ENCODE measurements at places on chromosomes 5 and 9.

DNA sequence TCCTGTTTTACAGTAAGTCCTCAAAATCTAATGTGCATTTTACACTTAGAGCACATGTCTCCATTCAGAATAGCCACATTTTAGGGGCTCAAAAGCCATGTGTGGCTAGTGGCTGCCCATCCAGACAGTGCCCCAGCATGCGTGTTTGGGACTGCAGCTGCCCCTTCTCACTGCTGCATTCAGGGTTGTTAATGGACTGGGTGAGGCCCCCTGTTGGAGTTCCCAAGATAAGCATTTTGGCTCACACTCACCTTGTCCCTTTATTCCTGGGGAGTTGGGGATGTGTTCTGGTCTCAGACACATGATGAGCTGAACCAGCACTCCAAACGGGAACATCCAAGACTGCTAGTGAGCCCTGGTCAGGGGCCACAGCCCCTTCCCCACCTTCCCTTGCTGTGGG lies 22.2 kb upstream of the ZNF366 start:
- no peak for DNase-seq

DNA sequence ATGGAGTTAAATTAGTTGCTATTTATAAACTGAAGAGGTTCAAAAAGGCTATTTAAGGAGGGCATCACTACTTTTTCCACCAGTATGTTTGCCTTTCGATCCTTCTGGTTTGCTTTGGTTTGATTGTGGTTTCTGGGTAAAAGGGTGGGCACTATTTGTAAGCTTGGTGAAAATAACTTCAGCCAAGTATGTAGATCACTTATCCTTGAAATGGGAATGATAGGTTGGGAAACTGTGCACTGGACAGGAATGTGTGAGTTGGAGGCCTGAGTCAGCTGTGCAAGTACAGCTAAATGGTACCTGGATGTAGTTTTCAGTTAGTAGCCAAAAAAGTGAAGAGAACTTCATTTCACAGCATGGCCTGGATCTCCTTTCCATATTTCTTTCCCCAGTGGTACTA lies 466.2 kb downstream of the ENC1 start:
- DNase-seq: no peak

DNA sequence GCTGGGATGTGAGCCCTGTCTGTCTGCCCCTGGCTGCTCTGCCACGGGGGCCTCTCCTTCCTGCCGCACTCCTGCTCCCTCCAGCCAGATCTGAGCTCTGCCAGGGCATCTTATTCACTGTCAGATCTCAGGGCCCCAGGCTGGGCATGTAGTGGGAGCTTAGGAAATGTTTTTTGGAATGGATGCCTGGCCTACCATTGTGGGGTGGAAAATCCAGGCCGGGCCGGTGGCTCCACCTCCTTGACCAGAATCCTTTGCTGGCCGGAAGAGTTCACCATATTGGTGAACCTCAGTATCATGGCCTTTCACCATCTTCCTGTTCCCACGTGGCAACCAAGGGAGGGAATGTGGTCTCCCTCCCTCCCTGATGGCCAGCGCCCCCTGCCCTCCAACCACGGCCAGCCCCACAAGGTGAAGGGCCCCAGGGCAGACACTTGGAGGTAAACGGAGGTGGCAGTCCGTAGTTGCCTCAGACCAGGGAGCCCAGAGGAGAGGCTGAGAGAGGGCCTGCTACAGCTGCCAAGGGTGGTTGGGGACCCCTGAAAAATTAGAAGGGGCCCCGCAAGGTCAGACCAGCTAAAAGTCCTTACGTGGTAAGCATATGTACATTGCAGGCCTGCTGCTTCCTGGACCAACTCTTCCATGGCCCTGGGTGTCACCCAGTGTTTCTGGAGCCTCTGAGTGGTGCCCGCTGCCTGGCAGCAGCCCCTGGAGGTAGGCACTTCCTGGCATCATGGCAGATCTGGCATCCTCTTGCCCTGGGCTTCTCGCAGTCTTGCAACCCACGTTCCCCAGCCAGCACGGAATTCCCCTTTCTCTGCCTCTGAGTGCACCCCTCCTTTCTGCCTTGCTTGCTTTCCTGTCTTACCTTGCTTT lies 153.3 kb downstream of the RGS3 start:
- no peak for DNase-seq

DNA sequence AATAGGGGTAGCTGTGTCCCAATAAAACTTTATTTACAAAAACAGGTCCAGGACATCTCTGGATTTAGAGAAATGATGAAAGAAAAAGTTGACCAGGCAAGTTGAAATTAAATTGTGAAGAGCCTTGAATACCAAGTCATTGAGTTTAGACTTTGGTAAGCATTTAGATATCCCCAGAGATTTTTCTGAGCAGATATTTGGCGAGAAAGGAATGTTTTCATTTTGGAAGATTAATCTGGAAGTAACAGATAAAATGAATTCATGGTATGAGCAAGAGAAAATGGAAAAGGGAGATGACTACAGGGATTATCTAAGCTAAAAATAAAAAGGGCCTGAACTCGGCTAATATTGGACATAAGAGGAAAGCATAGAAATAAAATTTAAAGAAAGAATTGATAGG lies 157.6 kb downstream of the ACTL7B start:
- no peak for DNase-seq

DNA sequence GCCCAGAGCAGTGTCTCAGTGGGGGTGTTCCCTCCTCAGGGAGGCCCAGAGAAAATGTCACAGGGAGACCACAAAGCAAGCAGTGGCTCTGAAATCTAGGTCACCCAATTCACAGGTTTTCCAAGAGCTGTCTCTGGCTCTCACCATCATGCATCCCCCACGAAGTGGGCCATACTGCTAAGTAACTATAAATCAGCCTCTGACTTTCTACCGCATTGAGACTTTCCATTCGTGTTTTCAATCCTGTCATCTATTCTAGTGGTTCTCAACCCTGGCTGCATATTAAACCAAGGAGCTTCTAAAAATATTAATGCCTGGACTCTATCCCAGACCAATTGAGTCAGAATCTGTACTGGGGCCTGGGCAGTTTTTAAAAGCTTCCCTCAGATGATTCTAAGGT lies 2.0 kb upstream of the C1QTNF3 start:
- DNase-seq: no peak

GRCh38 chr5:956941-957747 lies 51.5 kb upstream of the NKD2 start:
- DNase-seq: peak; percentile 52

DNA sequence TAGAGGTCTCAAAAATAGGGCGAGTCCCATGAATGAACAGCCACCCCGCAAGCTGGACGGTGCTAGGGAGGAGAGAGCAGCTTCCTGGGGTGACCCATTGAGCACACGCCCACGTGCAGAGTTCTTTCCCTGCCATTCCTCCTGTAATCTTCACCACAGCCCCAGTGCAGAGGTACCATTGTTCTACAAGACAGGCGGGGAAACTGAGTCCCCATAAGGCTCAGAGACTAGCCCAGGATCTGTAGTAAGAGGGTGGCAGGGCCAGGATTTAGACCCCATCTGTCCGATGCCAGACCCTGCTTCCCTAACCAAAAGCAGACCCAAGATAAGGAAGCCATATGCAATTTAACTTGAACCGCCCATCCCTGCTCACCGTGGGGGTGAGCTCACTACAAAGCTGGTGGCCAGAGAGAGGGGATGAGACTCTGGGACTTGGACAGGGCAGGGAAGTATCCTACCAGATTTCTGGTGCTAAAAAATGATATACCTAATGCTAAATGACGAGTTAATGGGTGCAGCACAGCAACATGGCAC lies 36.7 kb upstream of the ORM1 start:
- no peak for DNase-seq

GRCh38 chr9:30722065-30722464 lies 1662.4 kb upstream of the ACO1 start:
- DNase-seq: no peak

GRCh38 chr9:111597852-111598732 lies 1.4 kb downstream of the PTGR1 start:
- peak; percentile 72 for DNase-seq

DNA sequence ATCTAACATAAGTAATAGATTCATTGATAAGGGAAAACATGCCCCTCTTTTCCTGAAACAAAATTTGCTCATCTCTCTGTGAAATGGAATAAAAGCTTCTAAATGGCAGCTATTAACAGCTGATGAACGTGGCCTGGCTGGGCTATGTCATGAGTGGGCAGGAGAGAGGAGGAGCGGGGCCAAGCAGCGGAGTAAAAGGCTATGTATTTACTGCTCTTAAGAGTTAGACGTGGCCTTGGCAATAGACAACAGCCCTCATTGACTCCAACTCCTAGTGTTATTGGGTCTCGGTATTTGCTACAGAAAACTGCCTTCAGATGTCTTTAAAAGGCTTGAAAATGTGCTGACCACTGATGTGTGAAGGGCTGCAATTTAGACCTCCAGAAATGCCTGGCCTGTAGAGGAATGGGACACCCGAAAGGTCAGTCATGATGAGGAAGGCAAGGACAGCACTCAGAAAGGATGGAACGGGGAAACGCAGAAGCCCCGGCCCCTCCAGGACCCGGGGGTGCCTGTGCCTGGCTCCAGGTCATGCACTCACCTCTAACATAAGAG lies 116.8 kb downstream of the PDZD2 start:
- DNase-seq: no peak

DNA sequence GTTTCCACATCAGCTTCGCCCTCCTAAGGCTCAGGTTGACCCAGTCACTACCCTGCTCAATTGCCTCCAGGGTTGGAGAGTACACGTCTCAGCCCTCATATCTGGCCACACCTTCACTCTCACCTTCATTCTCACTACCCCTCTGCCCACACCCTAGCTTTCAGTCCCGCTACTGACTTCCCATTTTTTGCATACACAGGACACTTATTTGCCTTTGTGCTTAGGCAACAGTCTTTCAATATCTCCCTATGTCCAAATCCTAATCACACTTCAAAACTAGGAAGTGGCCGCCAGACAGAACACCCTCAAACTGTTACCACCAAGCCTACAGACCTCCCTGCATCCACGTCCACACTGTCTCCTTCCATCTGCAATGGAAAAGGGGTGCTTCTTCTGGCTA lies 10.9 kb downstream of the MCTP1 start:
- no peak for DNase-seq

- DNase-seq: no peak
Measured at GRCh38 chr5:150598006-150598405, 42.5 kb upstream of the SYNPO start.

GRCh38 chr5:110612794-110613247 lies 113.7 kb downstream of the TMEM232 start:
- no peak for DNase-seq

DNA sequence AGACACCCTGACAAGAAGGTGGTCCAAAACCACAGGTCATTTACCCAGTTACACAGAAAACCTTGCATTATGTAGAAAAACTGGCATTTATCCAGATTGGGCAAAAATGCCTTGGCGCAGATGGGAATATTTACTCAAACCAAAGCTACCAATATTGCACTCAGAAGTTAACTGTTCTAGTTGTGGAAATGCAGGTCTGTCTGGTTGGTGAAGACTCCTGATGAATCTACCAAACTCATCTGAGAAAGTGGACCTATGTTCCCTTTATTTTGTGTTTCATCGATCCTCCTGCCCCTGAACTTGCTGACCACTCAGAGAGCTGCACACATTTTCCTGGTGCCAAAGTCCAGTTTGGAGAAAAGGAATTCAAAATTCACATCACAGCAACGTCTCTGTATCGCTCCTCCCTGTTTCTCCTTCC lies 85.2 kb upstream of the ALDH1A1 start:
- DNase-seq: no peak

- DNase-seq: no peak
Measured at GRCh38 chr5:83000428-83000827, 76.8 kb downstream of the TMEM167A start.

GRCh38 chr5:172403189-172403796 lies 51.0 kb downstream of the SH3PXD2B start:
- DNase-seq: peak; percentile 83

- DNase-seq: no peak
Measured at GRCh38 chr5:1364211-1364610, 19.3 kb upstream of the CLPTM1L start.

- no peak for DNase-seq
Measured at GRCh38 chr5:123845356-123846100, 333.6 kb downstream of the CSNK1G3 start.

GRCh38 chr5:123786411-123786810 lies 274.4 kb downstream of the CSNK1G3 start:
- DNase-seq: no peak

DNA sequence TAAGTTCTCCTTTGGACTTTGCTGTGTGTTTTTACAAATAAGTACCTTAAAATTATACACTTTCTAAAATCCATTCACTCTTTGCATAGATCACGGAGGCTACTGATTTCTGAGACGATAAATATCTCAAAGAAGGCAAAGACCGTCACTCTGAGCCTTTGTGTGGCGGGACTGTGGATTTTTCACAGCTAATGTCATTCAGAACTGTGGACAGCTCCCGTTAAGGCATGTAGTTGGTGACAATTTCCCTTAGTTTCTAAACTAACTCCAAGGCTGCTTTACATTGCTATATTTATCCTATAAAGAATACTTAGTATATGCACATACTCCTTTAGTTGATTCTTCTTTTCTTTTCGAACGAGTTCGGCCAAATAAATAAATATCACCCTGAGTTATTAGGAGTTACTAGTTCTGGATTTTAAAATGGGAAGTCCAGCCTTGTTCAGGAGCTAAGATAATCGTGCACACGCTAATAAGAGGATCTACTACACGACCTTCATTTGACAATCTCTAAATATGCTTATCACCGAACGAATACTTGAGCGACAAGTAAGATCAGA lies 1.8 kb downstream of the HCN1 start:
- DNase-seq: no peak

DNA sequence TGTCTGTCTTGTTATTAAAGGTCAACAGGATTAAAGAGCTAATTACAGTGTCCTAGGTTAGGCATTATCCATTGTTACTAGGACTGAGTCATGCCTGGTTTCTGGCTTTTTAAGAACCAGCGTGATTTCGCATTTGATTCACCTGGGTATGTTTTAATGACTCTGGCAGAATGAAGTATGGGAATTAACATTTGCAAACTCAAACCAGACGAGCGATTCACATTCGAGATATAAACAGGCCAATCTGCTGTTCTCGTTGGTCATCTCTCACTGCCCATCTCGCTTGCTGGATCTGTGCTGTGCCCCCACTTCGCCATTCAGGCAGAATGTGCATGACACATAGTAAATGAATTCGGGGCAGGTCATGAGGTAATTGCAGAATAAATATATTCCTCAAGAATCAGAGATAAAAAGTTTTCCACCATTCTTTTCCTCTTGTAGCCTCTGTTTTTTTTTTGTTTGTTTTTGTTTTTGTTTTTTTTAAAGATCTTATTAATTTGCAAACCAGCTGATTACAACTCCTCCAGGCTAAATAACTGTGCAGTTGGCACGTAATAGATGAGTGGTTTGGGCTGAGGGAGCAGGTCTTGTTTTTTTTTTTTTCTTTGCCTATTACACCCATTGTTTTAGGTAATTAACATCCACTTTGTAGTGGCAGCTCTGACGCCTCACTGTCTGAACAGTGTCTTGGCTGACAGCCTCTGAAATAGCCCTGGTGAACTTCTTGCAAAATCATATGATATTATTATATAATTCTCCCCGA lies 313.5 kb upstream of the MSX2 start:
- no peak for DNase-seq

GRCh38 chr5:14849516-14850294 lies 21.9 kb downstream of the ANKH start:
- no peak for DNase-seq

- no peak for DNase-seq
Measured at GRCh38 chr5:42830924-42831323, 19.2 kb upstream of the SELENOP start.

Data from psoas muscle (tissue), 8 donors.